ENCODE measurements at places on chromosomes 7 and 10. TPM values are rescaled to one million over a fixed set of nuclear protein-coding genes. Genes with fewer than 3 reads are reported as not detected.

GRCh38 chr10:1227510-1228402 is 171.6 kb downstream of the WDR37 start:
- no peak for DNase-seq

- DNase-seq, result no peak
These were observed 29.5 kb downstream of the PAX2 start for GRCh38 chr10:100774876-100775275.

The CLRN3 gene
- polyA plus RNA-seq, result 0.26 TPM

DNA sequence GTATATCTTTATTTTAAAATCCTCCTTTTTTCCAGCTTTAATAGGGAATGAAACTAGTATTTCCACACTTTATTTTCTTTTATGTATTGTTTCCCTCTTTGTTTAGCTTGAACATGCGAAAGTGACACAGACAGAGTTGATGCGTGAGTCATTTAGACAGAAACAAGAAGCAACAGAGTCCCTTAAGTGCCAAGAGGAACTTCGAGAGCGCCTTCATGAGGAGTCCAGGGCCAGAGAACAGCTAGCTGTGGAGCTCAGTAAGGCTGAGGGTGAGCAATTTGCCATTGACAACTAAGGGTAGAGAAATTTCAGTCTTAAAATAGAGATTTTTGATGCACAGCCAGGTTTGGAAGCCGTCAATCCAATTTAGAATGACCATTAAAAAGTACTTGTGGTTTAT is 73.1 kb downstream of the CYP51A1 start:
- DNase-seq, result no peak

DNA sequence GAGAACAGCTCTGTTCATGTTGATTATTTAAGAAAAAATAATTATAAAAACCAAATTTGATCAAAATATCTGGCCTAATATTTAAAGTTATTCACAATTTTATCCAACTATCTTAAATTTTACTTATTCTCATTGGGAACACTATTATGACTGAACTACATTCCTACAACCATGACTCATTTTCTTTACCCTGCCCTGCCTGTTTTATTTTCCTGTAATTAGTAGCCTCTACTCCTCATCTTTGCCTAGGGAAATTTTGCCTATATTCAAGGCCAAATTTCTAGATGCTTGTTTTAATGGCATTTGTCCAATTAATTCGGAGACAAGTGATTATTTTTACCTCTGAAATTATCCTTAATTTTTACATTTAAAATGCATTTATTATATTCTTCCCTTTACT is 289.7 kb upstream of the TMEM229A start:
- no peak for DNase-seq

GRCh38 chr7:93211228-93211818 is 14.9 kb downstream of the HEPACAM2 start:
- DNase-seq, result no peak

DNA sequence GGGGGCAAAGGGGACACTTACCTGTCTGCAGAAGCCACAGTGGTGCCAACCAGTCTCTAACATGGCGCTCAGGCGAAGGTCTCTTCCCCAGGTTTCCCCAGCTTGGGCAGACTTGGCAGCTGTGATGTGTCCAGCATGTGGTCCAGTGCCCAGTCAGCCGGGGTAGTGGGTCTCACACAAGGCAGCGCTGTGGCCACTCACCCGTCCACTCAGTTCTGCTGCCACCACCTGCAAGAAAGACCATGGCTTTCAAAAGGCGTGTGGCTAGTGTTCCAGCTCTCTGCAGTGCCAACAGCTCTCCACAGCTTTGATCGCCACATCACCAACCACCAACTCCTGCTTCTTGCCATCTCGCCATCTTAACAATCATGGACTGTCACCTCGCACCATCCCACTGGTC is 259.6 kb downstream of the USP6NL start:
- DNase-seq, result no peak

The SPRN gene
- 2.6 TPM for polyA plus RNA-seq

GRCh38 chr10:24669285-24669852 is 54.3 kb downstream of the ARHGAP21 start:
- DNase-seq, result no peak

DNA sequence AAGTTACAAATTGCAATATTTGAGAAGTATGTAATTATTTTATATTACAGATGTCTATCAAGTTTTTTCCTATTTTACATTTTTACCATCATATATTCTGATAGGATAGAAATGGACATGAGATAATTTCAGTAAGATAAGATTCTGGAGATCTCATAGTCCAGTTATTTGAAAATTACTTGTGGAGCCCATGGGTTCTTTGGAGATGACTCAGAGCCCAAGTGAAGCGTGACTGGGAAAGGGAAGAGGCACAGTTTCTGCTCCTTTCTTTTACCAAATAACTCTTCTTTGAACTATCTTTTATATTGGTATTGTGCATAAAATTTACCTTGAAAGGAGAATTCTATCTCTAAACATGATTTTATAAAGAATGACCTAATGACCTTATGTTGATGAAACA is 2.4 kb downstream of the CD36 start:
- no peak for DNase-seq

GRCh38 chr7:12757443-12757842 is 70.0 kb downstream of the ARL4A start:
- no peak for DNase-seq

The SPDYE2 gene
- 9.7 TPM for polyA plus RNA-seq

- DNase-seq, result peak; percentile 96
These were observed 14.4 kb downstream of the DENND2A start for GRCh38 chr7:140625908-140626868.

- no peak for DNase-seq
These were observed 38.1 kb downstream of the LRGUK start for GRCh38 chr7:134165252-134165651.

DNA sequence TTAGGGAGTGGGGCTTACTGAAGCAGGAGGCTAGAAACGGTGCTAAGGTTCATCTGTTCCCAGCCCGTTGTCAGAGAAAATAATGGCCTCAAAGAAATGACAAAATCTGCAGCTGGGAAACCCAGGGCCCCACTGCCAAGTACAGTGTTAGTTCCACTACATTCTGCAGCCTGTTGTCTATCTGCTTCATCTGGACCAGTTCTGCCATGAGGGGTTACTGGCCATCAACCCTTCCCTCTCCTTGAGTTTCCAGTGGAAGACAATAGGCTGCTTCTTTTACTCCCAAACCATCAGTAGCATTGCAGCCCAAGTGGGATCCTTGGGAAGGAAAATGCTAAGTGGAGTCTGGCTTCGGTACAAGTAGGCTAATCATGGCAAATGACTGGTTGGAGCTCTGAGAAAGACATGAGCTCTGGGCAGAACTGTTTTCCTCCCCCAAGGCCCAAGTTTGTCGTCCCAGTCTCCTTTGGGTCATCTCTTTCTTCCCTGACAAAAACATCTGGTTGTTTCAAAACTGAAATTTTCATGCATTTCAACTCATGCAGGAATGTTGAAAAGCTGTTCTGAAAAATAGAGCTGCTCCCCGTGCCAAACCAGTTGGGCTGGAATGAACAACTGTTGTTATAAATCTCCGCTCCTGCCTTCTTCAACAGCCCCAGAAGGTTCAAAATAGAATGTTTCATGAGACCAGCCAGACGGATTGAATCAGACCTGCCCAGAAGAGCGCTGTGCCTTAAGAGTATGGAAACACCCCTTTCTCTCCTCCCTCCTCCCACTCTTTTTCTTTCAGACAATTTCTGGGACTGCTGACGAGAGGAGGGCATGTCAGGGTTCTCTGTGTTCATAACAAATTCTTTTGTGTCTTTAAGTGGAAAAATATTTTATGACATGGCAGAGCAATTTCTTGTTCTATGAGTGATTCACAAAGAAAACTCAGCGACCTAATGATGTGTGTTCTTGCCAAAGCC is 116.6 kb downstream of the RAB18 start:
- DNase-seq, result no peak

- DNase-seq, result no peak
These were observed 19.2 kb downstream of the OGDHL start for GRCh38 chr10:49742683-49743463.

- no peak for DNase-seq
These were observed 37.4 kb downstream of the SMNDC1 start for GRCh38 chr10:110267276-110267675.

DNA sequence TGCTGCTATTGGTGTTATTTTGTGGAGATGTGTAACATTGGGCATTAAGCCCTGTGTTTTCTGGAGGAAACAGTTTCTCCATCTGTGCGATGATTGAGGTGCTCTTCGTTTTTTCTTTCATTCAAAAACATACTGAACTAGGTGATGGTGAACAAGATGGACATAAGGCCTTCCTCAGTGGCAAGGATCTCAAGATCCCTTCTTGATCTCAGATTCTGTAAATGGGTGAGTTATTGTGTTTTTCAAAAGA is 759 bp upstream of the ELAPOR2 start:
- no peak for DNase-seq

- DNase-seq, result no peak
These were observed 216.9 kb downstream of the LRMDA start for GRCh38 chr10:75648351-75648750.

The OR2A42 gene
- 2.4 TPM for polyA plus RNA-seq

- no peak for DNase-seq
These were observed 51.9 kb downstream of the ASZ1 start for GRCh38 chr7:117375380-117375779.

DNA sequence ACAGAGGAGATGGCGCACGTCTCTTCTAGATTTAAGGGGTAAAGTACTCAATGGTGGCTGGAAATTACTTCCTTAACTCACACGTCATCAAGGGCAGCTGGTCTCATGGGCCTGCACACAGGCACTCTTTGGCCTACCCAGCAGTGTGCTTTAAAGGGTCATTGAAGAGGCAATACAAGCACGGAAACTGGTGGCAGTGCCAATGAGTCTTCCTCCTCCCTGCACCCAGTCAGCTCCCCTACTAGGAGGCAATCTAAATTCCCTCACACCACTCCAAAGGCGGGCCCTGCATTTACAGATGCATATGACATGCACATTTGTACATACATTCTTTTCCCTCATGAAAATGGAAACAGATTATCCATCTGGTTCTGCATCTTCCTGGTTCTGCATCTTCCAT is 47.4 kb downstream of the PPIF start:
- no peak for DNase-seq

DNA sequence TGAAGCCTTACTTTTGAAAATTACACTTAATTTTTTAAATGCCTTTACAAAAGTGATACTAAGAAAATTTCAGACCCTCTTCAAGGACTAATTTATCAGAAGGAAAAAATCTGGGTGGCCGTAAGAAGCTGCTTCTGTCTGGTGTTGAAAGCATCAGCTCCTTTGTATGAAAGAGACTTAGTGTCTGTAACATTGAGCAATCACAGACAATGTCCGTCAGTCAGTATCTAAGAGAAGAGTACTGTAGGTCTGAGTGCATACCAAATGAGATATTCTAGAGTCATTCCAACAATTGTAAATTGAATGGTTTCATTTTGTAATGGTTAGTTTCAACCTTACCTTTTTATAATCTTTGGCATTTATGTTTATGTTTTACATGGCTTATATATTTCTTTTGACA is 11.1 kb upstream of the MDFIC start:
- DNase-seq, result no peak

GRCh38 chr10:94358480-94358879 is 4.3 kb downstream of the NOC3L start:
- DNase-seq, result no peak

DNA sequence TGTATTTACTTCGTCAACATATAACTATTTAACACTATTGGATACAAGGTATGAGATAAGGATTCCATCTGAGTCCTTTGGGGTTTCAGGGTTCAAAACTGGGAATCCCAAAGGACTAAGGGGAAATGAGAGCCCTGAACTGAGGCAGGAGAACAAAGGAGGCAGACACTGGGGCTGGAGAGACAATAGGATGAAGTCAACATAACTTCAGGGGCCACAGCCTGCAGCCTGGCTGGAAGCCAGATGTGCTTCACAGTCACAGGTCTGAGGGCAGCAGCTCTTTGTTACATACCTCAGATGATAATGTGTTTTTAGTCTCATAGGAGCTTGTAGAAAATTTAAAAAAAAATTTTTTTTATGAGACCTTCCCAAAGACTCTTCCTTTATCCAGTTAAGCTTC is 73.3 kb downstream of the NRF1 start:
- DNase-seq, result no peak

GRCh38 chr7:73585196-73585595 is 6.8 kb upstream of the TBL2 start:
- no peak for DNase-seq

DNA sequence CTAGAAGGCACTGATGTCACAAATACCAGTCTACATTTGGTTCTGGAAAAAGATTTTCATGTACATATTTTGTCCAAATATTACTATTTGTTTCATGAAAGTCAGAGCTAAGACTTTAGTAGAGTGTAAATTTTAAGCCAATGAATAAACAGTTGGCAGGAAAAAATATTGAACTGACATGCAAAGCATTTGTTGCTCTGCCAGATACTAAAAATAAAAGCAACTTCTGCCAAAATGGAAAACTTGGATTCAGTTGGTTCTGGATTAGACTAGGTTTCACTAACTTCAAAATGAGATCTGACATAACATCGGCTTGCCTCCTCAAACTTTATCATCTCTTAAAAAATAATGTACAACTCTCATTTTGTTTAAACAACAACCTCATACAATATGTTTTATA is 34.9 kb downstream of the FAM204A start:
- peak; percentile 19 for DNase-seq

DNA sequence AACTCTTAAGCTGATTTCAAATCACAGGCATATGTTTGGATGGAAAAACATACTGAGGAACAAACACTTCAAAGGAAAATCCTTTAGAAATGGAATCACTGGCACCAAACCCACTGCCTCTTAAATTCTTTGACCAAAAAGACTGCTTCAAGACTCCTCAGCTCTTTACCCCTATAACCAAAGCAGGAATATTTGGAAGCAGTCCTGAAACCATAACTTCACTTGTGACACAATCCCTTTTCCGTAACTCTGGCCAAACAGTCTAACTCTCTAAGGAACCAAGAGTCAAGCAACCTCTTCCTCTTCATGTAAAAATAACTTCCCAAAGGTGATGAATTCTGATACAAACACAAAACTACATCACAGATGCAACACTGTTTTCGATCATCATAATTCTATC is 104.3 kb downstream of the MTERF1 start:
- DNase-seq, result no peak

DNA sequence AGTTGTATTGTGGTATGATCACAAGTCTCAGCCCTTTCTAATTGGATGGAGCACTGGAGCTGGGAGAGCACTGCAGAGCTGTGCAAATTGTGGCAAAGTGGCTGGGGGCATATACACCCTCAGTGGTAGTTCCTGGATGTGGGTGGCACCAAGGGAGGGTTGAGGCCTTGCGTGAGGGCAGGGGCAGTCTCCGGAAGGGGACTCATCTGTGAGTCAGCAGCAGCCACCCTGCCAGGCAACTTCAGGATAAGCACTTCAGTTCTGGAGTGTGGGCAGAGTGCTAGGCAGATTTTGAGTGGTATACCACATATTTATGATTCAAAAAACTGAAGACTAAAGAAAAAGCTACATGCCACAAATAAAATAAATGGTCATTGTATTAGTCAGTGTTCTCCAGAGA is 210.5 kb downstream of the ETV1 start:
- DNase-seq, result no peak

DNA sequence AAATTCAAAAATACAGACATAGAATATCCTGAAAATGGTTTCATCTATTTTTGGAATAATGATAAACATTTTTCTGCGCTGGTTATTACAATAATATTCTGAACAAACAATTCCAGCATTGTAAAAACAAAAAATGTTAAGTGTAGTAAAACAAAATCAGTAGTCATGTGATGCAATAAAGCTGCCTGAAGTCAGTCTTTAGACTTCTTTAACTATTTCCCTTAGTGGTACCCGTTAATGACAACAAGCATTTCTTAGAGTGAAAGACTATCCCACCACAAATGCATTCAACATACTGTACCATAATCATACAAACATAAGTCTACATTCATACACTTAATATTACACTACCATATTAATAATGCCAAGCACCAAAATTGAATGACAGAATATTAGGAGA is 1.6 kb downstream of the SKAP2 start:
- no peak for DNase-seq

Data from right lung (tissue), 10 donors.